Activated naive CD8-positive, alpha-beta T cell treated with anti-CD3 and anti-CD28 coated beads for 36 hours (primary cell): ENCODE measurements at places on chromosomes 16 and 17.

DNA sequence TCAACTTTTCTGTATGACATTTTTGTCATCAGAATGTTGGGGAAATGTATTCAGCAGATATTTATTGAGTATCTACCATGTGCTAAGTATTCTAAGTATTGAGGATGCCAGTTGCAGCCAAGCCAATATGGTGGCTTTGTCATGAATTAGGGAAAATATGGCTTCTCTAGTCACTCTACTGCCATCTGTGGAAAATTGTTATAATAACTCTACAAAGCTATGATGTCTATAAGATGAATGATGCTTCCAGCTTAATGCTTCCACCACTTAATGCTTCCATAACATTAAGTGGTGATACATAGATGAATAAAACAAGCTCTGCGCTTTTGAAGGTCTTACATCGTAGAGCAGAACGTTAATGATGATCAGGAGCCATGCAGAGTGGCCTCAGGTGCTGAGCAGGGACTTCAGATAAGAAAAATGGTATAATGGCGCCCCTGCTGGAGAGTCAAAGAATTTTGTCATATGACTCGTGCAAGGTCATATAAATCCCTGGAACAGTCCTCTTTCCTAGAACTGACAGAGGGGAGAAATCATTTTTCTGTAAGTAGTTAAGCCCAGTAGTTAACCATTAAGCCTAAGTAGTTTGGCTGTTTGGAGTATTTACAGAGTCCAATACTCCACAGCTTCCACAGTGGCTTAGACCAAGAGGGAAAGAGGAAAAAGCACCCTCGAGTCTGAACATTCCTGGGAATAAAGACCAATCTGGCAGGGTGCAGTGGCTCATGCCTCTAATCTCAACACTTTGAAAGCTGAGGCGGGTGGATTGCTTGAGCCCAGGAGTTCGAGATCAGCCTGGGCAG is 2.7 kb upstream of the TMIGD1 start:
- peak; percentile 45 for DNase-seq

DNA sequence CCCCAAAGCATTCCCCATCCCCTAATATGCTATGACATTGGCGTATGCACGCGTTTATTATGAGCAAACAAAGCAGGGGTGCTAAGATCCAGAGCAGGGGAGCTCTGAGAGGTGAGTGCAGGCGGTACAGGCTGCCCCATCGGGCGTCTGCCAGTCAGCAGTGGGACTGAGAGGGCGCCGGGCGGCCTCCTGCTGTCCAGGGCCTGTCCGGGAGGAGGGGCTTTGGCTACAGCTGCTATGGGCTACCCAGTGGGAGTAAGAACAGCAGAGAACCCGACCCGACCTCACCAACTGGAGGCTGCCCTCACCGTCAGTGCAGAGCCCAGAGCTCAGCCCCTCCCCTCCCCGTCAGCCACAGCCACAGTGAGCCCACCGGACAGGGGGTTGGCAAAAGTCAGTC is 18.5 kb upstream of the AATK start:
- DNase-seq = no peak

DNA sequence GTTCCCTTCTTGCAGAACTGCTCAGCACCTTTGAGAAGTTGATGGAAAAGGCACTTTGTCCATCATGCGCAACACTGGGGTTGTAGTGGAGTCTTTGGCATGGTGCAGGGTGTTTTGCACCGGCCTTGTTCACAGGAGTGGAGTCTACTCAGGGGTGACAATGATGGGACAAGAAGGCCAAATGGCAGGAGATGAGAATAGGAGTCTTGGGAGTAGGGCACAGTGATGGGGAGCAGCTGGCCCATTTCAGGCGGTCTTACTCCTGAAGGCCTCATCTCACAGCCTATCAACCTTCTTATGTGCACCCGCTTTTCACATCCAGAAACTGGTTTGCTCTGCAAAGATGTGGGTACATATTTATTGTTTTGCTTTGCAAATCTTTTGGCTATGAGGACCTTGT is 13.4 kb upstream of the KCNG4 start:
- no peak for DNase-seq

DNA sequence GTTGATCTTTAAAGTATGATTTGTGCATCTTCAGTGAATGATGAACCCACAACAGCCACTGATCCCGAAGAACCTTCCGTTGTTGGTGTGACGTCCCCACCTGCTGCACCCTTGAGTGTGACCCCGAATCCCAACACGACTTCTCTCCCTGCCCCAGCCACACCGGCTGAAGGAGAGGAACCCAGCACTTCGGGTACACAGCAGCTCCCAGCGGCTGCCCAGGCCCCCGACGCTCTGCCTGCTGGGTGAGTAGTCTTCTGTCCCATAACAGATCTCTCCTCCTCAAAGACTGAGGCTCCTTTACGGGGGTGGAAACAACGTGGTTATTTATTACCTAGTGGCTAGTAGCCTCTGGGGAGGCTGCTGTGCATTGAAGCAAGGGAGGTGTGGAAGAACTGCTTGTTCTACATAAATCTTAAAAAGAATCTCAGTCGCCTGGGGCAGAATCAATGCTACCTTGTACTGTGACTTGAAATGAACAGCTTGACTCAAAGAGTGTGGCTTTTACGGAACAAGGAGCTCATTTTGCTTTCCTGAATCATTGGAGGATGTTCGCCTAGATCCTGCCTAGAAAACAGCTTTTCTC is 63.0 kb upstream of the CLEC18A start:
- DNase-seq = no peak

DNA sequence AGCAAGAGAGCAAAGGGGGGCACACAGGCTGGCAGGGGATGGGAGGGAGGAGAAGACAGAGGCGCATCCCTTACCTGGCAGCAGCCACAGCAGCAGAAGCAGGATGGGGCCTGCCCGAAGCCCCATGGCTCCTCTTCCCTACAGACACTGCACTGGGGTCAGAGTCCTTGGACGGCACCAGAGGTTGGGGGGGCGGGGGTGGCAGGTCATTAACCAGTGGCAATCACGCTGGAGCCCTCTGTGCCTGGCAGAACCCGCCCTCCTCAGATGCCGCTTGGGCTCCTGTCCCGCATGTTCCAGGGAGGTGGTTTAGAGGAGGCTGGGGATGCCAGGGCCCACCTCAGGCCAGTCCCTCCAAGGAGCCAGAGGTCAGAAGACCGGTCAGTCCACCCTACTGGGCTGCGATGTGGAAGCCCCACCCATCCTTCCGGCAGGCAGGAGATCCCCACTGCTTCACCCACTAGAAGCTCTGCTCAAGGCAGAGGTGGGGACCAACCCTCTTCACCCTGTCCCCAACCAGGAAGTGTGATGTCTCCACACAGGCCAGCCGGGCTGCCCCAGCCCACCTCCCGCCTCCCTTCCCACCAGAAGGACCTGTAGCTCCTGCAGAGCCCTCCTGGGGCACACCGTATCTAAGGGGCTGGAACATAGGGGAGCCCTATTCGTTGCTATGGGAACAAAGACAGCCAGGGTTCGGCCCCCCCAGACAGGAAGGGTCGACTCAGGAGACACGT is 11.7 kb downstream of the ZG16B start:
- no peak for DNase-seq

DNA sequence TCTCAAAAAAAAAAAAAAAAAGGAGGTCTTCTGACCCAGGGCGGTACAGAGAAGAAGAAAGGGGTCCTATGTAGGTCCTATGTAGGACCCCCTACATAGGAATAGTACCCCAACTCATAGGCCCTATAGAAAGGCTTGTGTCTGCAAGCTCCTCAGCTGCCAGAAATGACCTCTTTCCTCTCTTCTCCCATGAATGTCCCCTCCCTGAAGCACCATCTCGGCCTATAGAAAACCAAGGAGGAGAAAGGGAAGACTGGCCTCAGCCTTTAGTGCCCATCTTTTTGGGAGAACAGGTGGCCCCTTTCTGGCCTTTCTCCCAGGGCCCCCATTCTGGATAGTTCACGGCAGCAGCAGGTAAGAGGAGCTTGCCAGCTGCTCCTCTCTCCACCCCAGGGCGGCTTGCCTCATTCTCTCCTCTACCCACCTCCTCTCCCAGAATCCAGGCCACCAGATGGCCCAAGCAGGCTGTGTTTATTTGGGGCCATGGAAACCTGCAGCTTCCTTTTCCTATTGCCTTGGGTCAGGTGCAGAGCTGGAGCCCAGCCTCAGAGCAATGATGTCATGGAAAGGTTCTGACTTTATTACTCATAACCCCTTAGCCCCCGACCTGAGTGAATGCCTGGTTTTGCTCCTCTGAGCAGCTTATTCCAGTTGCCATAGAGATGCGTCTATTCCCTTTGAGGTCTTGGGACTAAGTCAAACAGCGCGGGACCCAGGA is 1.6 kb upstream of the MRPL58 start:
- peak; percentile 41 for DNase-seq

DNA sequence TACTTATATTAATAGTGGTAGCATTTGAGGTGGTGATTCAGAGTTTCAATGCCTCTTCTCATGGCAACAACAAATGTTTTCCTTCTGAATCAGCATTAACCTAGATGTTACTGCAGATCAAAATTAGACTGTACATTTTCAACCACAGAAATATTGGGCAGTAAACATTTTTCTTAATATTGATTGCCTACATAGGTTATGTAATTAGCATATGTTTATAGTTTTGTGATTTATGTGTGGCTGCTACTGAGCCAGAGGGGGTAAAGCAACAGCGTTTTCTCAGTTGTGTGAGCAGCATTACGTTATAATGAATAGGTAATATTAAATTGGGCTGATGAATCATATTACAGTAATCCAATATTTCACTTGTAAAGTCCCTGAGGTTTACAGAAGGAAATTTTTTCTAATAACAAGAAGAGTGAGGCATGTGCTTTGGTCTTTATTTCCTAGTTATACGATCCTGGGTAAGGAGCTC is 18.8 kb upstream of the BMERB1 start:
- no peak for DNase-seq

GRCh38 chr17:9666461-9667050 is 21.2 kb downstream of the USP43 start:
- DNase-seq = no peak

DNA sequence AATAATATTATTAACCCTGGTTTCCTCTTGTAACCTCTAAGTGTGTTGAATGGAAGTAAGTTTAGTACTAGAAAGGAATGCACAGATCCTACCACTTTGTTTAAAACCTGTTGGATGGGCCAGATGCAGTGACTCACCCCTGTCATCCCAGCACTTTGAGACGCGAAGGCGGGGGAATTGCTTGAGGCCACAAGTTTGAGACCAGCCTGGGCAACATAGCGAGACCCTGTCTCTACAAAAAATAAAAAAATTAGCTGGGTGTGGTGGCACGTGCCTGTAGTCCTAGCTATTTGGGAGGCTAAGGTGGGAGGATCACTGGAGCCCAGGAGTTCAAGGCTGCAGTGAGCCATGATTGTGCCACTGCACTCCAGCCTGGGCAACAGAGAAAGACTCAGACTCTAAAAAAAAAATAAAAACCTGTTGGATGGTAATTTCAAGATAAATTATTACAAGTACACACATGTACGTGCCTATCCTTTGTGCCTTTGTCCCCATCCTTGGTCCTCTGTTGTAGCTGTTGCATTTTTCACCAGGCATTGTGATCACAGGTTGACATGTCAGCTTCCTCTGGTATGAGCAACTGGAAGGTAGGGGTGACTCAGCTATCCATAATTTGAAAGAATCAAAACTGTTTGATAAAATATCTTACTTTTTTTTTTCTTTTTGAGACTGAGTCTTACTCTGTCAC is 30.7 kb upstream of the METTL9 start:
- no peak for DNase-seq

GRCh38 chr17:80717720-80718083 is 173.1 kb downstream of the RPTOR start:
- DNase-seq = no peak

DNA sequence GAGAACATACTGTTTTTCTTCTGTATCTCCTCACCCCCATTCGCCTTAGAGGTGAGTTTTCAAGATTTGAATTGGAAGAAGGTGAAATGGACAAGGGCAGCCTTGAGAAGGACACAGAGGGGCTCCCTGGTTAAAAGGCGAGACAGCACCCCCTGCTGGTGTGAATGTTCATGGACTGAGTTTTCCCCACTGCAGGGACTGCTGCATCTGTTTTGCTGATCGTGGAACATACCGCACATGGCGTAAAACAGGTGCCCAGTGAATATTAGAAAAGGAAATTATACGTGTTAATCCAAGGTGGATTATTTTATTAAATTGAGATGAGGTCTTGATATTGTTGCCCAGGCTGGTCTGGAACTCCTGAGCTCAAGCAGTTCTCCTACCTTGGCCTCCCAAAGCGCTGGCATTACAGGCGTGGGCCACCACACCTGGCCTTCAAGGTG is 54.5 kb downstream of the NDE1 start:
- DNase-seq = peak; percentile 56

DNA sequence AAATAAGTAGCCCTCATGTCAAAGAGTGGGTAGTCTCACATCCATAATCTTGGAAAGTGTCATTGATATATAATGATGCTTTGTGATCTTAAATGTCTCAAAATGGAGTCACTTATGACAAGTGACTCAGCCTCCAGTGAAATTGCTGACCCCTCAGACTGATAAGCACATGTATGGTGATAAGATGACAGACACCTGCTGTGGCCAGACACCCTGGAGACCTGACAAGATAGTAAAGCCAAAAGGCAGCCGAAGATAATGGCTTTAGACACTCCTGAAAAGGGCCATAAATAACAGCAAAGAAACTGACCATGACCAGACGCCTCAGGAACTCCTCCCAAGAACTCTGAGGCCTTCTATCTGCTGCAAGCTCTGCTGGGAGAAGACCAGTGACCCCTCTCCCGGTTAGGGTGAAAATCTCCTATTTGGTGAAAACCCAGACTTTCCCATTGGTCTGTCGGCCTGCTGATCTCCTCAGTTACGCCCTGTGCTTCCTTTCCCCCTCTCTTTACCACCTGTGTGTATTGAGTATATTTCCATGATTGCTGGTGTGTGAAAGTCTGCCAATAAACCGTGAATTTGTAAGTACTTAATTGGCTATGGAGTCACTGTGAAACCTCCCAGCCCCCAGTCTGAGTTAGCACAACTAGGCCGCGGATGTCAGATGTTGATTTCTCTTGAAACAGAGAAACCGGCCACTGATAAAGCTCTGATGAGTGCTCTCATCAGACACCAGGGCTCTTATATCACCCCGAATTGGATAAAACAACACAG is 226.7 kb upstream of the MYOCD start:
- DNase-seq = no peak

- peak; percentile 55 for DNase-seq
Measured at GRCh38 chr16:3444032-3444388, 530 bp downstream of the NAA60 start.

DNA sequence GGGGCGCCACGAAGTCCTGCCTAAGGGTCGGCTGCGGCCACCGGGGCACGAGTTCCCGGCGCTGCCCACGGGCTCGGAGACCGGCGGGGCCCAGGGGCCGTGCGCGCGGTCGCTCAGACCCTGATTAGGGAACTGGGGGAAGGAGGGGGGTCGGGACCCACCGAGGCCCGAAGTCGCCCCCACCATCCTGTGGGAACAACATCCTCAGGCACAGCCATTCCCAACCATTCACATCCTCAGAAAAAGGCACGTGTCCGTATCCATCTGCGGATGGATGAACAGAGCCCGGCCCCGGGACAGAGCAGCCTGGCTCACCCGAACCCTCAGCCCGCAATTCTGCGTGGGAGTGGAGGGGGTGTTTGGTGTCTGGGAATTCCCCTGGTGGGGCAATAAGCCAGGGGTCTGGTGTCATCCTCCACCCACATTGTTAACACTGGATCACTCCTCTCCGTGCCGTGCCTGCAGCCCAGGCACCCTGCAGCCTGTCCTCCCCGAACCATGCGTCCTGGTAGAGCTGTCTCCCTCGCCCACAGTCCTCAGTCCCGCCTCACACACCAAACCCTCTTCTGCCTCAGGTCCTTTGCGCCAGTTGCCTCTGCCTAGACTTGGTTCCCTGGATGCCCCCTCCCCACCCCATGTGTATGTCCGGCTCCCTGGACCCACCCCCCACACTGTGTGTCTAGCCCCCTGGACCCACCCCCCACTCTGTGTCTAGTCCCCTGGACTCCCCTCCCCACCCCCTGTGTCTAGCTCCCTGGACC is 789 bp upstream of the CCDC57 start:
- peak; percentile 79 for DNase-seq
